ENCODE measurements at places on chromosomes 1 and 21.

DNA sequence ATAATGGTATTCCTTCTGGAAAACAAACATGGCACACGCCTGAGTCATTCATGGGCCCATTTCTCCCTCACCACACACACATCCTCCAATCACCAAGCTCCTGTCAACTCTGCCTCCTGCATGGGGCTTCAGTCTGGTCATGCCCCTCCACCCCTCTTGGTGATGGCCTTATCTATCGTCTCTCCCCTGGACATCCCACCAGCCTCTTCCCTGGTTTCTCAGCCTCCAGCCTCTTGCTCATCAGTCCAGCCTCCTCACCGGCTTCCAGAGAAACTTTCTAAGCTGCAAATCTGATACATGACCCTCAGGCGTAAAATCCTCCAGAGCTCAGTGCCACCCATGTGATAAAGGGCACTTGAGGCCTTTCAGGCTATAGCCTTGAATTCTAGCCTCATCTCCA lies 243.9 kb downstream of the FOXD2 start:
- DNase-seq = no peak

DNA sequence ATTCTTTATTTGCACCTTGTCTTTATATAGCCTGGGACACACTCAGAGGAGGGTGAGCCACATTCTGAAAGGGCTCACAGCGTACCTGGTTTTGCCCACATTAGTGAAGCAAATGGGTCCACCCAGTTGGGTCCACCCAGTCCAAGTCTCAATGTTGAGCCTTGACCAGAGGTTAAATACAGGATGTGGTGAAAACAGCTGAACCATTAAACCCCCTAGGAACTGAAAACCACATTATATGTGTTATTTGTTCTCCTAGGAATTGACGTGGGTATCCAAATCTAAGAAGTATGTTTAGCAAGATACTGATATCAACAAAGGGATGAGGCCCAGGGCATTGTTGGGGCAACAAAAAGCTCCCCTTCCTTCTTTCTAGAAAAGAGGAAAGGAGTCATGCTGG lies 83.8 kb downstream of the SETD4 start:
- no peak for DNase-seq

DNA sequence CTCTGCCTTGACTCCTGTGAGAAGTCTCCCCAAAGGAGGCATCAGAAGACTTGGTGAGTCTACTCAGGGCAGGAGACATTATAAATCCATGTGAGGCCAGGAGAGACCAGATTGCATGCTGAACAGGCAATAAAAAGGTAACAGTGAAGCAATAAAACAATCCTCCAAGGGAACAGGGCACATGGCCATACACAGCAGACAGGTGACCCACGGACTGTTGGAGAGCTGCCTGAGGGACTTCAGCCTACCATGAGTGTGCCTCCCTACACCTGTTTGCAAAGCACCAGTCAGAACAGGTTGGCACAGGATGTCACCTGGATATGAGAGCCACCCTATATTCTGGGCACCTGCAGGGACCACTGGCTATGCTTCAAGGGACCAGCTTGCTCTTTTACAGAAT lies 67.6 kb downstream of the MAB21L3 start:
- DNase-seq = no peak

GRCh38 chr1:66294707-66295370 lies 239.1 kb upstream of the SGIP1 start:
- no peak for DNase-seq

Measured in KG1 (cell line).